ENCODE measurements at places on chromosomes 16 and 17. TPM values are rescaled to one million over a fixed set of nuclear protein-coding genes. Genes with fewer than 3 reads are reported as not detected.

DNA sequence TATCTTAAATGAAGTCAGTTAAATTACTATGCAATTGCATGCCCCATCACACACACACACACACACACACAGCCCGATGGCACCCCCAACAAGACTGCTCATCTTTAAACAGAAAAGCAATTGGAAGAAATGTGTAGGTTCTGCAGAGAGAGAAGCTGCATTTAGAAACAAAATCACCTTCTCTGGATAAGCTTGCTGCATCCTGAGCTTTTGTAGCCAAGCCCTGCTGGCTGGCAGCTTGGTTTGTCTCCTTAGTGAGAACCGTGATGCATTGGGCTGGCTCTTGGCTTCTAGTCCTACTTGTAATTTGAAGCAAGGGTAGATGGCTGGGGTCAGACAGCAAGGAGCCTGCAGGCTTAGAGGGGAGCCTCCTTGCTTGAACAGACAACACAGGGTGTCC, 153.8 kb downstream of the SOX9 start:
- no peak for DNase-seq

GRCh38 chr17:17044846-17045561, 2.7 kb downstream of the MPRIP start:
- DNase-seq = no peak

The CES4A gene
- total RNA-seq = 19.6 TPM

GRCh38 chr16:83458612-83459011, 349.2 kb upstream of the HSBP1 start:
- no peak for DNase-seq

The TLCD3A gene
- total RNA-seq = 25.3 TPM
